ENCODE measurements at places on chromosomes 7 and 10.
A peak's percentile ranks its signal among the peaks of the same experiment; 100 is the strongest.

- no peak for DNase-seq
Measured at GRCh38 chr10:85901599-85901998, 465.0 kb downstream of the GRID1 start.

GRCh38 chr7:107007007-107007891 lies 37.3 kb upstream of the PRKAR2B start:
- no peak for DNase-seq

- DNase-seq: no peak
Measured at GRCh38 chr10:44972874-44973306, 5.7 kb downstream of the DEPP1 start.

DNA sequence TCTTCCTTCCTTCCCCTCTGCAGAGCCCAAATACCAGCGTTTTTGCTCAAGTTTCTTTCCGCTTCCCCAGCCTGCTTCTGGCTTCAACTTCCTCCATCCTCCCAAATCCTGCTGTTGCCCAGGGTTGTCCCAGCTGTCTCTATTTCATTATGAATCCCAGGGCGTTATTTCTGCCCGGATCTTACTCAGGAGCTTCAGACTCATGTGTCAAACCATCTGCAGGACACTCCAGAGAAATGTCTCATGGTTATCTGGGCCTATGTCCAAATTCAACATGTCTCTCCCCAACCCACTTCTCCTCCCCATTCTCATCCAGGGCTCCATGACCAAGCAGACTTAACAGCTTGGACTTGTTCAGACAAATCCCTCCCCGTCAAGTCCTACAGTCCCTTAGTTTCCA lies 15.6 kb downstream of the ARHGAP22 start:
- DNase-seq: peak; percentile 89

DNA sequence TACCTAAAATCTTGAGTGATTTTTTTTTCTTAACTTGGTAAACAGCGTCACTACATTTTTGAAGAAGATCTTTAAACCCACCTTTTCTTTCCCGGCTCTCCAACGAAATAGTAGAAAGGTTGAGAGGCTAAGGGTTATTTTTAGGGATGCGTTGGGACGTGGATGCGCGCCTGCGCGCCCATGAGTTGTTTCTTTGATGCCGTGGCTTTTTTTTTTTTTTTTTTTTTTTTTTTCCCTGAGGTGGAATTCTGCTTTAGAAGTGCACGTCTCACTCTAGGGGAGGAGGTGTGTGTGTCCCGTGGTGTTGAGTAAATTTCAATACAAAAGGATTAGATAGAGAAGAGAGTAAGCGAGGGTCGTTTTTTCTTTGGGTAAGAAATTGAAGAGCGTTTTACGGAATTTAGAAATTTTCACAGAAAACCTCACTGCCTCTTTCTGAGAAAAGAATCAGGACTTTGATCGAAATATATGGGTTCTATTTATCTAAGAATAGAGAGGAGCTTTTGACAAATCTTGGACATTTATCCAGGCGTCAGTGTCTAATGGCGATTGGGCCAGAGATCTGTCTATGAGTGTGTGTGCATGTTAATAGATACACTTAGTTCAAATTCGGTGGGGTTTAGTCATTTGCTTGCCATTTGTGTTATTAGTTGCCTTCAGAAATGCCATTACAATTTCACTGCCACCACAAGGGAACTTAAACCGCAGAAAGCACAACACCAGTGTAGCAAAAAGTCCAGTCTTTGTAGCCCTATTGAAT lies 1.2 kb upstream of the SP8 start:
- DNase-seq: no peak

DNA sequence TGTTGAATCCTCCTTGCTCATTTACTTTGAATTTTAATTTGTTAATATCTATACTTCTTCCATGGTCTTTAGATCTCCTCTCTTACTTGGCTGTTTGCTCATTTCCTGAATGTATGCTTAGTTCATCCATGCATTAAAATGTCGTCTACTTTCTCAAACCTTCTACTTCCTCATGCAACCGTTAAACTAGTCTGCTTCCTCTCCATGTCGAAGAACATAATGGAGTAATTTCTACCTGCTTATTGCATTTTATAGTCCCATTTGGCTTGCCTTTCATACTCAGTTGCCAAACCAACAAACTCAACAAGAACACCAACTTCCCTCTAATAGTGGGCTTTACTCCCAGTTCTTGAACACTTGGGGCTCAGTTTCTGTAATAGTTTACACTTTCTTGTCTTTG lies 43.8 kb upstream of the SEMA3D start:
- DNase-seq: no peak

GRCh38 chr10:3173171-3173878 lies 743 bp upstream of the PITRM1 start:
- DNase-seq: no peak

GRCh38 chr10:102175415-102175814 lies 23.2 kb downstream of the NOLC1 start:
- peak; percentile 47 for DNase-seq

- peak; percentile 55 for DNase-seq
Measured at GRCh38 chr10:13709931-13710650, 123.3 kb downstream of the PRPF18 start.

DNA sequence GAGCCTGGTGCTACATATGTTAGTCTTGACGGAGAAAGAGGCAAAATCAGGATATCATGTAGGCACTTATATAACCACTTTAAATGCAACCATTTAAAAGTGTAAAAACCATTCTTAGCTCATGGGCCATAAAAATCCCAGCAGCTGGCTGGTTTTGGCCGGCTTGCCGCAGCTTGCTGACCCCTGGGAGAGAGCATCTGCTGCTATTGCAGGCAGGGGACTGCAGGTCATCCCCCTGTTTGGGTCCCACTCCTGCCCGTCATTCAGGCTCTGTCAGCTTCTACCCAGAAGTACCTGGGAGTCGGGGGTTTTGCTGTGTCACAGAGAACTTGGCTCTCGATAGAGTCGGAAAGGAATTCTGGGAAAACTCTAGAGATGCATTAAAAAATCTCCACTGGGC lies 187.4 kb downstream of the CUX1 start:
- no peak for DNase-seq

DNA sequence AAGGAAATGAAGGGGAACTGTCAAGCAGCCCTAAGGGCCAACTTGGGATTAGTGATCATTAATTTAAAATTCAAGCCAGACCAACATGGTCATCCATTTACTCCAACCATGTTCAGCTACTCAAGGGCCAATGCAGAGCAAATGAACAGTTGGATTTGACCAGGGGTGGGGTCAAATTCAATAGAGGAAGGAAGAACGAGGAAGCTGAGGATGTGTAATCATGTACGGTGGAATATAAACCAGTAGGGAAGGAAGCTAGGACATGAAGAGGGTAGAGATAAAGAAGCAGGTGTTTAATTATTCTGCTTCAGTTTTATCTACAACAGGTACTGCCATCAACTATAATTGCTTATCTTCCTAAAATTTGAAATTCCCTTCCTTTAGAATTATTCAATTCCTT lies 81.6 kb downstream of the HIBADH start:
- no peak for DNase-seq

GRCh38 chr10:82691211-82691610 lies 816.2 kb downstream of the NRG3 start:
- DNase-seq: no peak

DNA sequence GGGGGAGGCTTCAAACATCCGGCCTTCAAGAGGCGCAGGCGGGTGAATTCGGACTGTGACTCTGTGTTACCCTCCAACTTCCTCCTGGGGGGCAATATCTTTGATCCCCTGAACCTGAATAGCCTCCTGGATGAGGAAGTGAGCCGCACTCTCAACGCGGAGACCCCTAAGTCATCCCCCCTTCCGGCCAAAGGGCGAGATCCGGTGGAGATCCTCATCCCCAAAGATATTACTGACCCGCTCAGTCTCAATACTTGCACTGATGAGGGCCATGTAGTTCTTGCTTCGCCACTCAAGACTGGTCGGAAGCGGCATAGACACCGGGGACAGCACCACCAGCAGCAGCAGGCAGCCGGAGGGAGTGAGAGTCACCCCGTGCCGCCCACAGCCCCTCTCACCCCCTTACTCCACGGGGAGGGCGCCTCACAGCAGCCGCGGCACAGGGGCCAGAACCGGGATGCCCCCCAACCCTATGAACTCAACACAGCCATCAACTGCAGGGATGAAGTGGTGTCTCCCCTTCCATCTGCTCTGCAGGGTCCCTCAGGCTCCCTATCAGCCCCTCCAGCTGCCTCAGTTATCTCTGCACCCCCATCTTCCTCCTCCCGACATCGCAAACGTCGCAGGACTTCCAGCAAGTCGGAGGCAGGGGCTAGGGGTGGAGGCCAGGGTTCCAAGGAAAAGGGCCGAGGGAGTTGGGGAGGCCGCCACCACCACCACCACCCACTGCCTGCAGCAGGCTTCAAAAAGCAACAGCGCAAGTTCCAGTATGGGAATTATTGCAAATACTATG lies 1.1 kb downstream of the MEPCE start:
- DNase-seq: no peak

DNA sequence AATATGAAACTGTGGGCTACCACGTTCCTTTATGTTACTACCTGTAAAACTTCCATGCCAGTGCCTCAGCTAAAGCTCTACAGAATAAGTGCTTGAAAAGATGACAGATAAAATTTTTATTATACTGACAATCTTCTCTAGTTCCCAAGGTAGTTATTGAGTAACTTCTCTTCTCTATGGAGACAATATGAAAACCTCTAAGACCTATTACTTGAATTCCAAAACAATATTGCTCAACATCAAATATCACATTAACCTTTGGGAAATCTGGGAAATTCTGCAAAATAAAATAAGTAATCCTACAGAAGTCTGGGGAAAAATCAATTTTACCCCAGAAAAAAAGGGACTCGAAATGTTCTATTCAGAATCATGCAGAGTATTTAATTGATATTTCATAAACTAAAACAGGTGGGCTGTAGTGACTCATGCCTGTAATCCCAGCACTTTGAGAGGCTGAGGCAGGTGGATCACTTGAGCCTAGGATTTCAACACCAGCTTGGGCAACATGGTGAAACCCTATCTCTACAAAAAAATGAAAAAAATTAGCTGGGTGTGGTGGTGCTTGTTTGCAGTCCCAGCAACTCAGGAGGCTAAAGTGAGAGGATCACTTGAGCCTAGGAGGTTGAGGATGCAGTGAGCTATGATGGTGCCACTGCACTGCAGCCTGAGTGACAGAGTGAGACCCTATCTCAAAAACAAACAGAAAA lies 23.8 kb upstream of the ANK3 start:
- DNase-seq: no peak

- DNase-seq: no peak
Measured at GRCh38 chr10:97117372-97117771, 68.4 kb downstream of the SLIT1 start.

GRCh38 chr7:30249316-30249715 lies 35.1 kb upstream of the ZNRF2 start:
- no peak for DNase-seq

DNA sequence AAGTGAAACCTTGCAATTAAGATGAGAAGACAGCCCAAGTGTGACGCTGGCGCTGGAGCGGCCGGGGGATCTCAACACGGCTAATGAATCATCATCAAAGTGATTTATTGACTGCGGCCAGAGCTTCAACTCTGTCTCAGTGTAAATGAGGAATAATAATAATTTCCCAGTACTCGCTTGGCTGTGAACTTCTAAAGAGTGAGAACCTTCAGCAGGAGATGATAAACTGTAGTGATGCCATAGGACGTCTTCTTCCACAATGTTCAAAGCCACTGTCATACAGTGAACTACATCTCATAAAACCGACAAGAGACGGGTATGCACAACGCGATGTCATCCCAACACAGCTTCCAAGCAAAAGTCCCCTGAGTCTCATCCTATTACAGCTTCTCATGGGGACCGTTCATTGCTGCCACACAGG lies 123.6 kb upstream of the NOBOX start:
- DNase-seq: no peak

GRCh38 chr7:90192876-90193750 lies 18.4 kb upstream of the STEAP2 start:
- peak; percentile 82 for DNase-seq

DNA sequence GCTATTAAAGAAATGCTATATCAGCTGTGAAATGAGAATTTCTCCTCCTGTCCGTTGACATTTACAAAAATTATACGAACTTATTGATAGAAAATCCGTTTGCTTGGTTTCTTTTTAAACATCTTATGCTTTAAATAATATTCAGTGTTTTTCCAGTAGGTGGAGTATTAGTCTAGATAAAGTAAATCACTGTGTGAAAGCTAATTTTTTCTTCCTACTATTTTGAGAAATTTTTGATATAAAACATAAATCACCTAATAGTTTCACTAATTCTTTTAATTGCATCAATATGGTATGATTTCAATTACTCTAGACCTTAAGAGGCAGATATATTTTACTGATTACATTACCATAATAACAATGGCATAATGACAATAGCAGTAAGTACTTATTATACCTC lies 335.2 kb upstream of the C7orf33 start:
- no peak for DNase-seq

GRCh38 chr10:43131906-43132305 lies 6.3 kb upstream of the CSGALNACT2 start:
- no peak for DNase-seq

DNA sequence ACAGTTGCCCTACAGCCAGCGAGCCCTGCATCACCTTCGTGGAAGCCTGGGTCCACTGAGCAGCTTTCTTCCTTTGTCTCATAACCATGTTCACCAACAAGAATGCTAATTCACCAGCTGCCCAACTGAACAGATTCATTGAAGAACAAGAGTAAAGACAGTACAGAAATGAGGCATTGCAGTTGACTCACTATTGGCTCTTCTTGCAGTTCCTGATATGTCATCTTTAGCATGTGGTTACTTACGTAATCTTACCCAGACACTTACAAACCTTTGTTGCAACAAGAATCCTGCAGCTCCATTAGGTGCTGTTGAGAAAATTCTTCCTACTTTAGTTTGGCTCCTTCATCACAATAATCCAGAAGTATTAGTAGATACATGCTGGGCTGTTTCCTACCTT lies 174.0 kb upstream of the TPK1 start:
- DNase-seq: no peak

GRCh38 chr7:25615003-25615402 lies 386.7 kb upstream of the NPVF start:
- peak; percentile 63 for DNase-seq

DNA sequence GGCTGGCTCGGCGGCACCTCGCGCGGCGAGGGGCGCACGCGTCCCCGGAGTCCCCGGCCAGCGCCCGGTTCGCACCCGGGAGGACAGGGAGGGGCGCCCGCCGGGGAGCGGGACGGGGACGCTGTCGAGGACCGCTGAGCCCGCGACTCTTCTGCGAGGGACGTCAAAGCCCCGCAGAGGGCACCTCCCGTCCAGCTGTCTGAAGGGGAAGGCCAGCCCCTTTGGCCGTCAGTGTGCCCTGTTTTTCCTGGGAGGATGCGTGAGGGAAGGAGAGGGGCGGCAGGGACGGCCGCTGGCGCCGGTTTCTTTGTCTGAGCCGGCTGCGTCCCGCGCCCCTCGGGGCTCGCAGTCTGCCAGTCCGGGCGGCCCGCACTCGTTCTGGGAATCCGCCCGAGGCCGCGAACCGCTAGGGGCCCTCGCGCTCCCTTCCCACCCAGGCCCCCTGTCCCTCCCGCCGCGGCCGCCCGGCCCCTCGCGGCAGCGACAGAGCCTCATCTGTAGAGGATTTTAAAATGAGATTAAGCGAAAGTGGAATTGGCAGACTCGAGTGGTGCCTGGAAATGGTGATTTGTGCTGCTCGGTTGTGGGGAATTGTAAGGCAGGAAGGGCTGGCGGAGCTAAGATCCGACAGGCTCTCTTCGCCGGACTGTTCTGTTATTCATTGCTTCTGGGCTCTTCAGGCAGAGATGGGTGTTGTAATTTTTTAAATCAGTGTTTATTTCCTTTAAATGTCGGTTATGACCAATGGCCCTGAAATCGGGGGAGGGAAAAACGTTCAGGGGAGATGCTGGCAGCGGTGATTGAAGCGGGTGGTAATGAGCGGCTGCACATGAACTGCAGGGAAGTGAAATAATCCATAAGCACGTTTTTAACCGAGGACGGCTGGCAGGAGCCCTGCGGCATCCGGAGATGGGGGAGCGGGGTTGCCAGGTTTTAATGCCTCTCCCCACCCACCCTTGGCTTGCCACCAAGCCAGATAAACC lies 618 bp upstream of the RELN start:
- DNase-seq: peak; percentile 22
